ENCODE measurements at places on chromosomes 5 and 9. TPM values are rescaled to one million over a fixed set of nuclear protein-coding genes. Genes with fewer than 3 reads are reported as not detected.

Gene LCN1
- not detected for total RNA-seq

Gene THBS4
- total RNA-seq: not detected

Gene PGM5
- not detected for total RNA-seq

Gene SPINK7
- total RNA-seq: not detected

Gene PIP5KL1
- 1.4 TPM for total RNA-seq

Gene LRRC70
- total RNA-seq: 0.25 TPM

All from A549 treated with CORT108297 at 1 μM for 4 hours (cell line).